ENCODE measurements at places on chromosomes 16 and 17. TPM values are rescaled to one million over a fixed set of nuclear protein-coding genes. Genes with fewer than 3 reads are reported as not detected.
A peak's percentile ranks its signal among the peaks of the same experiment; 100 is the strongest.

- H3K27ac ChIP-seq = no peak overlapping the region
- no peaks in the 10 kb centered on the region for H3K27me3 ChIP-seq
- no peaks in the 10 kb centered on the region for H3K36me3 ChIP-seq
- DNase-seq = no peak
- no peaks in the 10 kb centered on the region for H3K4me1 ChIP-seq
Observed at GRCh38 chr16:75333721-75334163, 82.3 kb upstream of the BCAR1 start.

- no peaks in the 10 kb centered on the region for H3K27me3 ChIP-seq
- H3K27ac ChIP-seq = no peak overlapping the region
- no peak overlapping the region for H3K4me3 ChIP-seq
- peaks cover 13% of the 10 kb centered on the region for H3K4me1 ChIP-seq
- no peak for DNase-seq
Observed at GRCh38 chr17:77735081-77735565, 223.4 kb upstream of the TNRC6C start.

- H3K36me3 ChIP-seq = no peaks in the 10 kb centered on the region
- DNase-seq = no peak
- H3K4me1 ChIP-seq = no peaks in the 10 kb centered on the region
- no peaks in the 10 kb centered on the region for H3K27me3 ChIP-seq
- no peak overlapping the region for H3K4me3 ChIP-seq
- H3K27ac ChIP-seq = no peak overlapping the region
Observed at GRCh38 chr16:48498769-48499631, 111.0 kb downstream of the N4BP1 start.

DNA sequence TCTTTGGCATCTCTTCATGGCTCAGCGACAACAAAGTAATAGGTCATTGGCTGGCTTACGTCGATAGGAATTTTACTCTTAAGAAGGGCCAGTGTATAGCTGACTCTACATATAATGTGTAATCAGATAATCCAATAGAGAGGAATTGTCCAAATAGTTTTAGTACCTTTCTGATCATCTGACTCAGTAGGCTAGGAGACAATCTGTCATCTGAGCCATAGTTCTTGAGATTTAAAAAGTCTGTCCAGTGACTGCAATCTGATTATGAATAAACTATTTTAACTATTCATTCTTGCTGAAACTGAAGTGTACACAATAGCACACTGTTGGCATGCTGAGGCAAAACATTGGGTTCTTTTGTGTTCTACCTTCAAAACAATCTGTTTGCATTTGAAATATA lies 21.4 kb upstream of the NOL11 start:
- H3K27me3 ChIP-seq = no peaks in the 10 kb centered on the region
- no peaks in the 10 kb centered on the region for H3K36me3 ChIP-seq
- H3K4me1 ChIP-seq = no peaks in the 10 kb centered on the region
- no peak overlapping the region for H3K27ac ChIP-seq

DNA sequence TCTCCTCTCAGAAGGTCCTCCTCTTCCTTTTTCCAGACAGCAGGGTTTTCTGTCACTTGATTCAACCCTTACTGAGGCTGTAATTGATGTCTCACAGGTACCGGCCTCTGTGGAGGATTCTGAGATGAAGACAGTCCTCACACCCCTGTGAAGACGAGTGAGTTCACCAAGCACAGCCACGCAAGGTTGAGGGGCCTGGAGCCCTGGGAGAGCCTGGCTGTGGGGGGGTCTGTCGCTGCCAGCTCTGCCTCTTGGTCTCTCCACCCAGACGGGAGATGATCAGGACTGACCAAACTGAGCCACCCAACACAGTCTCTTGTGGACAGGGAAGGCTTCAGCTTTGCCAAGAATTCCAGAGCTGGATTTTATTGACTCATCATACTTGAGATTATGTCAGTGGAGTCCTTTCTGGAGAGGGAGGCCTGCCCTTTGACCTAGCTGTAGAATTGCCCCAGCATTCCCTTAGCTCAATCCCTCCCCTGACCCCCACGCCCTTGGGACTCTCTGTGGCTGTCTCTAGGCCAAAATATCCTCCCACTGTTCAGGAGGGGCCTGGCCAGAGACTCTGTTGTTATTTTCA lies 51.1 kb upstream of the CRHR1 start:
- no peaks in the 10 kb centered on the region for H3K4me1 ChIP-seq
- no peak overlapping the region for H3K27ac ChIP-seq
- H3K4me3 ChIP-seq = no peak overlapping the region
- H3K27me3 ChIP-seq = no peaks in the 10 kb centered on the region
- no peaks in the 10 kb centered on the region for H3K36me3 ChIP-seq

DNA sequence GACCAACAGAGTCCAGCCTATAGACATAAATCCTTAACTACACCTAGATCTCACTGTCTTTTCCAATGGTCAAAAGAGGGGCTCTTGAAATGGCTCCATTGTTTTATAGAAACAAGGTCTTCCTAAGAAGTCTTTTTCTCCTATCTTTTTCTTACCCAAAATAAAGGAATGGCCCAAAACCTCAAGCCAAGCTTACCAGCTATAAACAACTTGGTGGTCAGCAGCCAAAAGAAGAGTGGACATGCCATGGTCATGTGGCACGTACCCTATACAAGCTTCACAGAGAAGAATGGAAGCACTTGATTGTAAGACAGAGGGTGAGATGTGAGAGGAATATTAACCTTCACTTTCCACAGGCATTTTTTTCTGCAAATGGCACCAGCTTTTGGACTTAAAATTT lies 82.1 kb upstream of the GNAO1 start:
- H3K27me3 ChIP-seq = no peaks in the 10 kb centered on the region
- H3K4me3 ChIP-seq = no peak overlapping the region
- H3K4me1 ChIP-seq = peaks cover 2% of the 10 kb centered on the region

- DNase-seq = peak; percentile 86
- no peaks in the 10 kb centered on the region for H3K4me1 ChIP-seq
- no peaks in the 10 kb centered on the region for H3K36me3 ChIP-seq
- H3K4me3 ChIP-seq = no peak overlapping the region
Observed at GRCh38 chr16:84308120-84308519, 13.4 kb downstream of the WFDC1 start.

GRCh38 chr16:17160285-17160853 lies 310.4 kb downstream of the XYLT1 start:
- peak; percentile 50 for DNase-seq
- no peaks in the 10 kb centered on the region for H3K36me3 ChIP-seq
- H3K4me1 ChIP-seq = peaks cover 16% of the 10 kb centered on the region
- H3K27ac ChIP-seq = no peak overlapping the region

DNA sequence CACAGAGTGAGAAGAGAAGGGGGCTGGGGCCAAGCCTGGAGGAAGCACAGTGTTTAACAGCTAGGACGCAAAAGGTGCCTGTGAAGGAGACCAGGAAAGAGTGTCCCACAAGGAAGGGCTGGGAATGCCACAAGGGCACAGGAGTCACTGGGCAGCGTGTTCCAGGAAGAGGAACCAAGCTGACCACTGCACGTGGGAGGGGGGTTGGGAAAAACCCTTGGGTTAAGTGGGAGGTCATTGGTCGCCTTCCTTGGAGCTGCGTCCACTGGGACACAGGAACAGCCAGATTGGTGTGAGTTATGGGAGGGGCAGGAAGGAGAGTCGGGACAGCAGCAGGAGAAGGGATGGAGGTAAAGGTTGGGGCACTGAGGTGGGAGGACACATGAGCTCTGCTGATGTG lies 12.9 kb downstream of the TTYH2 start:
- no peak for DNase-seq
- H3K27me3 ChIP-seq = no peaks in the 10 kb centered on the region
- H3K36me3 ChIP-seq = no peaks in the 10 kb centered on the region

GRCh38 chr17:20074001-20074400 lies 64.8 kb downstream of the SPECC1 start:
- peaks cover 2% of the 10 kb centered on the region for H3K4me1 ChIP-seq
- no peak for DNase-seq

Gene POLR3E
- 96.5 TPM for total RNA-seq

Gene SOX8
- 5.7 TPM for total RNA-seq

Gene KRTAP9-4
- not detected for total RNA-seq

Gene ADAP2
- total RNA-seq = 1.1 TPM

Data from H1 (cell line).